NCI-H1436 (cell line): ENCODE measurements at places on chromosomes 11 and 22.

- DNase-seq: no peak
Observed at GRCh38 chr22:38882972-38883622, 11.1 kb upstream of the CBX6 start.

GRCh38 chr11:21307874-21308273 is 638.5 kb downstream of the NELL1 start:
- DNase-seq: no peak

- no peak for DNase-seq
Observed at GRCh38 chr22:26753125-26753862, 95.9 kb downstream of the MIAT start.

DNA sequence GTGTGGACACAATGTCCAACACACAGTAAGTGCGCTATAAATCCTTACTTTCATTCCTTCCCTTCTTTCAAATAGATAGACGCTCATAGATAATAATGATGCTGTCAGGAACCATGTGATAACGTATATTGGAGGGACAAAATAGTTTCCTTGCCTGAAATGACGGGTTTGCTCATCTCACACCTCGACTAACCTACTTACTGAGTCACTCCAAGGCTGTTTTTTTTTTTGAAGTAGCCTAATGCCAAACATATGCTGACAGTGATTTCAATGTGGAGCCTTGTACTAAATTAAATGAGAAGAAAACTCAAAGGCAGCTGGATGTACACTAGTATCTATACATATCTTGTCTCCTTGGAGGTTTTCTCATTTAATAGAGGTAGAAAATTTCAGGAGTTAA is 400.5 kb downstream of the NELL1 start:
- no peak for DNase-seq

- no peak for DNase-seq
Observed at GRCh38 chr11:115606498-115607220, 102.4 kb upstream of the CADM1 start.

DNA sequence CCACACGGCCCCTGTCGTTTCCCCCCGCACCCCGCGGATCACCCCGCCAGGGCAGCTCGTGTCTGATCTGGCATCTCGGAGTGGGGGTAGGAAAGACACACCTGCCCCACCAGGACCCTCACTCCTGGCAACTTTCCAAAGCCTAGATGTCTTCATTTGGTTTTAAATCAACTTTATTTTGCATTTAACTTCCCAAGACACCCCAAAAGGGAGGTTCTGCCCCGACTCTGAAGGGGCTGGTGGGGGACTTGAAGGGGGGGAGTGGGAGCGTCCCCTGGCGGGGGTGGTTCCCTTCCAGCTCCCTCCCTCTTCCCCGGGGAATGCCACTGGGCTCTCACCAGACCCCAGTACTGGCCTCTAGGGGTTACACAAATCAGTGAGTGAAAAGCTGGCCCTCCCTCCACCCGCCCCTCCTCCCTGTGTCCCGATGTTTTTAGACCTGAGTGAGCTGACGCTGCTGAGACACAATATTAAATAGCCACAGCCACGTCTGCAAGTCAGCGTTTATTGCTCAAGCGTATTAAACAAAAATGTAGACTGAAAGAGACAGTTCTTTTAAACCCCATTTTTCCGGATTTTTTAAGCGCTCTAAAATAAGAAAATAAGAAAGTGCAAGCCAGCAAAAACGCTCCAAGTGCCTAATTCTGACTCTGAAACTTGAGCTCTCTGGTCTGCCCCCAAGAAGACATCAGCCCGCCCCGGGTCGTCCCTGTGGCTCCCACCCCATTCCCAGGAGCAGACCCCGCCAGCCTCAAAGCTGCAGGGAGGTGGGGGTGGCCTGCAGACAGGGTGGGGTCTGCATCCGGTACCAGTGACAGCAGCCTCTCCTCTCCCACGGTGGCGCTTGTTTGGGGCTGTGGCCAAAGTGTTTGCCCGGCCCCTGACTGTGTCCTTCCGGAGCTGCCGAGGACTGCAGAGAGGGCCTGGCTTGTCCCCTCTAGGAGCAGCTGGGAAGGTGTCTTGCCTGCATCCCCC is 1.1 kb upstream of the TTLL8 start:
- peak; percentile 84 for DNase-seq

DNA sequence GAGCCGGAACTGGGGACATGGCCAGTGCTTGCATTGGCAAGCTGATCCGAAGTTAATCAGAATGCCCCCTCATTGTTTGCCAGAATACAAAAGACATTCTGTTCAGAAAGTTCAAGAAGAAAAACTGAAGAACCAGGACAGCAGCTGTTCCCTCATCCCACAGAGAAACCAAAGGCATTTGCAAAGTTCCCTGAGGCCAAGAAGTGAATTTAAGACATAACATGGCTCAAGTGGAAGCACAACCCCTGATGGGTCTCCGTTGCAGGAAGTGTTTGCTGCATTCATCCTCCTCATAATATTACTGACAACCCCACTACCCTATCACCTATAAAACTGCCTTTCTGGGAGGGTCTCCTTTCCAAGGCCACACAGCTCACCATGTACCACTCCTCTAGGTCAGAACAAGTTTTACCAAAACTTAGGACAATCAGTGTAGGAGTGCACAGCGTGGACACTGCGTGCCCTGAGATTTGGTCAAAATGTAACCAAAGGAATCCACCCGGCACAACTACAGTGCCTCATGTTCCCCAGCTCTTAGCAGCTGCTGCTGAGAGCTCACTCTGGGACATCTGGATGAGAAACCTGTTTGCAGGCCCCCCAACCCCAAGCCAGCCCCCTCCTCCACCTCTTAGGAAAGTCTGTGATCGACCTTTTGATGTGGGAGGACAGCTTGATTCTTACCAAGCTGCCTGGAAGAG is 101.6 kb upstream of the AKIP1 start:
- no peak for DNase-seq

GRCh38 chr11:116173941-116174911 is 598.6 kb downstream of the BUD13 start:
- no peak for DNase-seq
